Stimulated activated memory B cell treated with anti-CD40 and anti-IgM and Interleukin-4, amounts not matched to agents 10 μg/mL and 1 μg/mL and 100 μg/mL, for 72 hours (primary cell): ENCODE measurements at places on chromosomes 4 and X.

- no peak for ATAC-seq
Measured at GRCh38 chr4:74590476-74590875, 145.5 kb downstream of the AREG start.

DNA sequence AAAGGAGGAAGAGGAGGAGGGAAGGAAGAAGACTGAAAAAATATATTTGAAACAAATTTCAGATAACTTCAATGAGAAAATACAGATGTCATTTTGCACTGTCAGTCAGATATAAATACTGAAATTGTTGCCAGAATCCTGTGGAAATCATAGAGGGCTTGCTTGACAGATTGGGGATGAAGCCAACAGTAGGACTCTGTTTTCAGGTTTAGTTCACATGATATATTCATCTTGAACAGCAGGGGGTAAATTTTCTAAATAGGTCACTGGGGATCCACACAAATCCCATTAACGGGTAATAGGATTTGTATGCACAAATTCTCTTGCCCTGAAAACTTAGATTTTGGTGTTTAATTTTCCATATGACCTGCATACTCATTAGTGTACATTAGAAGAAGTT is 103.3 kb upstream of the PCDH18 start:
- no peak for ATAC-seq

DNA sequence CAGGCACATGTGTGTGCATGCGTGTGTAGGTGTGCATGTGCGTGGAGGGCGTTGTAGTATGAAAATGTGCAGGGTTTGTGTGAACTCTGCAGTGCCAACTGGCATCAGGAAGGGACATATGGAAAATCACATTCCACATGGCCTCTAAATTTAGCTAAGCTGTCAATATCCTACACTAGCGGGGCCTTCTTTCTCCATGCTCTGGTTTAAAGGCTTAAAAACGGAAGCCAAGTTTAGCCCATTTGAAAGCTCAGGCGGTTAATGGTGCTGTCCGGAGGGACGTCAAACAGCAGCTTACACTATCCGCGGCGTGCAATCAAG is 144.1 kb upstream of the NOCT start:
- ATAC-seq: no peak

DNA sequence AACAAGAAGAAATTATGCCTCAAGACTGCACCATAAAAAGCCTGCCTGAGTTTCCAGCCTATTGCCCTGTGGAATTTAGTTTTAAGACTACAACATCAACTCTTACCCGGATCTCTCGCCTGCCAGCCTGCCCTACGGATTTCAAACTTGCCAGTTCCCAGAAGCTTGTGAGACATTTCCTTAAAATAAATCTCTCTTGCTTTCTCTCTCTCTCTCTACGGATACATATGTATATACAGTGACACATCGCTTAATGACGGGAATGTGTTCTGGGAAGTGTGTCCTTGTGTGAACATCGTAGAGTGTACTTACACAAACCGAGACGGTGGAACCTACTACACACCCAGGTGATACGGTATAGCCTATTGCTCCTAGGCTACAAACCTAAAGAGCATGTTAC is 79.5 kb downstream of the CLNK start:
- no peak for ATAC-seq

DNA sequence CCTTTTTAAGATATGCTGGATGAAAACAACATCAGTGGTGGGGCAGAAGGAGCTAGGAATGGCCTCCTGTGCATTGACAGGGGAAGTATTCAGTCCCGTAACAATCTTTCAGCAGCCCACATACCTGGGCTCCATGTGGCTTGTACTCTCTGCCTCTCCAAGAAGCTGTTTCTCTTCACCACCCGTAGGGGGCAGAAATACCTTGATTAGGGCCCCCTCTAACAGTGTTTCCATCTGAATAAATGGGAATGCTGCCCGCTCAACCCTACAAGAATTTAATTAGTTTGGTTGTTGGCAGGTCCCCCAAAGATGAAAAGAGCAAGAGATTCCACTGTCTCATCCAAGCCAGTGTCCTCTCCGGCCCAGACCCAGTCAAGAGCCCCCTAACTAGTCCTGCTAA is 155.2 kb downstream of the SMIM20 start:
- ATAC-seq: no peak

DNA sequence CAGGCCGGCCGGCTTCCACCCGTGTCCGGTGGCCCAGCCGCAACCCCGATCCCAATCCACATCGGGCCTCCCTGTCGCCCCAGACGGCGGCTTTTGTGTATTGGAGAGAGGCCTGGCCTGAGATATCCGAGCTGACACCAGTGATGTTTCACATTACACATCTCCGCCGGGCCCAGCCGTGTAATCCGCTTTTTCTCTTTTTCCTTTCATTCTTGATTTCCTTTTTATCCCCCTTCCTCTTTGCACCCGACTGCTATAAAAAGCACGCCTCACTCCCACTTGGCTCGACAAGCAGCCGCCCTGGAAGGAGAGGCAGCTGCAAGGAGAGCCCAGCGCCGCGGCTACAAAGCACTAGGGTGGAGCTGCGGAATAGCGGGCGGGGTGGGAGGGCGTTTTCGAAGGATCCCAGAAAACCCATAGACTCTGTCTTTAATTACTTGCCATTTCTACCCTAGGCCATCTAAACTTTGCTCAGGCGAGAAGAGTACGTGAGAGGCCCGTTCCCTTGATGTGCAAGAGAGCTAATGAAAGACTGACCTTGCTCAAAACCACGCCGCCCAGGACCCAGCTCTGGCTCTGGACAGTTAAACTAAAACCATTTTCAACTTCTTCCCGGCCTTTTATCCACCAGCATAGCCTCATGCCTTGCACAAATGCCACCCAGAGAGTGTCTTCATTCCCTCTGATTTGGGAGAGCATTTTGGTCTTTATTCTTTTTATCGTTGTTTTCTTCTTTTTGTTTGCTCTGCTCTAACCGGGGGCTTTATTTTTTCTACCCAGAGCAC is 3.2 kb downstream of the PITX2 start:
- ATAC-seq: no peak

DNA sequence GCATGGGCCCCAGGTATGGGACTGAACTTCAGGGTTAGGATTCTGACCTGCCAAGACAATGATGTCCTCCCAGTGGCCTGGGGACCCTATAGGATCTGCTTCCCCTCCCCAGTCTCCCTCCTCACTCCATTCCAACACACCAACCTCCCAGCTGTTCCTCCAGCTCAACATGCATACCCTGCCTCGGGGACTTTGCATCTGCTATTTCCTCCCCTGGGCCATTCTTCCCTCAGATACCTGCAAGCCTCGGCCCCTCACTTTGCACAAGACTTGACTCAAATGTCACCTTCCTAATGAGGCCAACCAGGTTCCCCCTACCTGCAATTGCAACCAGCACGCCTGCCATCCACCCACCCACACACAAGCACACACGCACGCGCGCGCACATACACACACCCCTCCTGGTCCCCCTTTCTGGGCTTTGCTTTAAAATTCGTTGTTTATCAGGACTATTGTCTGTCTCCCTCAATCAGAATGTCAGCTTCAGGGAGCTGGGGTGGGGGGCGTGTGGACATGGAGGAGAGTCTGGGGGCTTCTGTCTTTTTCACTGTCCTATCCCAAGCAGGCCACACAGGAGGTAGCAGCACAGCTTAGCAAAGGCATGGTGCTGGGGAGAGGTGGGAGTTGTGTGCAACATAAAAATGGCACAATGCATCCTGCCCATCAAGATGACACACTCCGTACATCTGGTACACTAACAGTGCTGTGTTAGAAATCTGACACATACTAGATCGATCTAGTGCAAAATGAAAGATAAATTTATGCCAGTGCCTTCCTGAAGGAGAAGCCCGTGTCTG is 20.6 kb upstream of the PPP2R2C start:
- ATAC-seq: no peak
